ENCODE measurements at places on chromosomes 3 and 15.

- DNase-seq: no peak
Measured at GRCh38 chr3:7710284-7710683, 791.3 kb upstream of the LMCD1 start.

DNA sequence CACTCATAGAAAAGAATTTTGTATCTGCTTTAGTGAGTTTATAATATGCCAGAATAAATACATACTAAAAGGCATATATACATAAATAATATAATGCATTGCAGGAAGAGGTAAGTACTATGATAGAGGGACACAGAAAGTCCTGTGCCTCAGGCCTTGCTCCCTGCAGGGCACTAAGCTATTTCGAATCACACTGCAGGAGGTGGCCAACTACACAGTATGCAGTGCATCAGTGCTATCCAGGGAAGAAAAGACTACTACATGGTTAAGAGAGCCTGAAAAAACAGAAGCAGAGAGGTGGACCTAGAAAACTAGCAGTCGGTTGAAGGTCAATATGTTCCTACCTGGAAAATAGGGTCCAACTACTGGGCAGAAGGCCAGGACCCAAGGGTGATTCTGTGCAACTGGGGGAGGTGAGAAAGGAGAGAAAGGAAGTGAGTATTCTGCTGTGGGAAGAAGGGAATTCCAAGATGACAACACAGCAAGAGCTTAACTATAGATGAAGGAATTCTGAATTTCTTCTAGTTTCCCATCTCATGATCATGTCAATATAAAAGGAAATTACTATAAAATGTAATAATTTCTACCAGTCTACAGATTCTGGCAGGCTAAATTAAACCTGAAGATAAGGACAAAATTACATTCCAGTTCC lies 218.0 kb downstream of the ZBTB20 start:
- no peak for DNase-seq

DNA sequence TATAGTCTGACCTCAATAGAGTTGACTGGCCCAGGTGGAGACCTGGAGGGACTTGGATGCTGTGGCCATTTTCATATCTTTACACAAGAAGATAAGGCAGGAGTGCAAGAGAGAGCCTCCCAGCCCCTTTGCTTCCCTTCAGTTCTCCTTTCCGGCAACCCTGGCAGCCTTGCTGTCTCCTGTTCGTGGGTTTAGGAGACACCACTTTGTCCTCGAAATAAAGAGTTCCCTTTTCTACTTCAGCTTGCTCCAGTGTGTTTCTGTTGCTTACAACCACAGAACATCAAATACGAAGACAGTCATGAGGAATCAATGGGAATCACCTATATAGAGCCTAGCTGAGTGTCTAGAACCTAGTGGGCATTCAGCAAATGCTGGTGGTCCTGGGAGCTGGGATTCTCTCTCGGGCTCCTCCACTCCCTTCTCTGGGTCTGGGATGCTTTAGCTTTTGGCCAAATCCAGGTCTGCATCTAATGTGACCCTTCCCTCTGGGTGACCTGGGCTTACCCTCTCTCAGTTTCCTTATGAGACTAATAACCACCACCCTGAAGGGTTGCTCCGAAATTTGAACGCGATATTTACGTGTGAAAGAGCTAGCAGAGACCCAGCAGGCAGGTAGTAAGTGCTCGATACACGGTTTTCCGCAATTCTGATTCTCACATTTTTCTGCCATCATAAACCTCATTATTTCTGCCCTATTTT lies 44.5 kb downstream of the PCSK6 start:
- DNase-seq: no peak

DNA sequence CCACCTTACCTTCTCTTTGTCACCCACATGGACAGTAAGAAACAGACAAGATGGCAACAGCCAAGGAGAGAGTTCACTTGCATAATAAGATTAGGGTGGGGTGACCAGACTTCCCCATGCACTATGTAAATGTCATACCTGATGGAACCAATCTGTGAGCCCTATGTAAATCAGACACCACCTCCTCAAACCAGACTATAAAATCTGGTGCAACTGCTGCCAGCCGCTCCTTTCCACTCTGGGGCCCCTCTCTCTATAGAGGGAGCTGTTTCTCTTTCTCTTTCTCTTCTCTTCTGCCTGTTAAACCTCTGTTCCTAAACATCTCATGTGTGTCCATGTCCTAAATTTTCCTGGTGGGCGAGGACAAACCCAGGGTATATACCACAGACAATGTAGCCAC lies 405.5 kb upstream of the CNTN4 start:
- no peak for DNase-seq

DNA sequence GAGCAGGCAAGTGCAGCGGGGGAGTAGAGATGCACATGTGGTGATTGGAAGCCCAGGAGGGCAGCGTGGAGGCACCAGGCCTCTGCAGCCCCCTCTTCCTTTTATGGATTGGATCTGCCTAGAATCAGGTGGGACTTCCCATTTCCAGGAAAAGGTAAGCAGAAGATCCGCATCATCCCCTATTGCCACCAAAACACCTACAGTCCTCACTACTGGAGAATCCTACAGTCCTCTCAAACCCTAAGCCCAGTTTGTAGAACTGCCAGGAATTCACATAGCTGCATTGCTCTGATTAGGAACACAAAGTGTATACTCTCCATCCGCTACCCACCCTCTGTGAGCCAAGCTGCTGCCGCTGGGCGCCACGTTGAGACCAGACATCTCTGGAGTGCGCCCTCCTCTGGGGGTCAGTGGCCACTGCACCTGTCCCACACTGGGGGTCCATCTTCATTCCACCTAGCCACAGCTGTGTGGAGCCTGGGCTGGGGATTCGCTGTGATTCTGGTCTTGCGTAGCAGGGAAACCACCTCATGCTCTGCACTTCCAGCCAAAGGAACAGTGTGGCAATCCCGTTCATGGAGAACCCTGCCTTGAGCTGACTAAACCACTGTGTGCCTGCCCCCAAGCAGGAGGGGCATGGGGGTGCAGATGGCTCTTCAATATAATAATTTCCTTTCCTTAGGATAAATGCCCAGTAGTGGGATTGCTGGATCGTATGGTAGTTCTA lies 88.9 kb upstream of the PTX3 start:
- no peak for DNase-seq

DNA sequence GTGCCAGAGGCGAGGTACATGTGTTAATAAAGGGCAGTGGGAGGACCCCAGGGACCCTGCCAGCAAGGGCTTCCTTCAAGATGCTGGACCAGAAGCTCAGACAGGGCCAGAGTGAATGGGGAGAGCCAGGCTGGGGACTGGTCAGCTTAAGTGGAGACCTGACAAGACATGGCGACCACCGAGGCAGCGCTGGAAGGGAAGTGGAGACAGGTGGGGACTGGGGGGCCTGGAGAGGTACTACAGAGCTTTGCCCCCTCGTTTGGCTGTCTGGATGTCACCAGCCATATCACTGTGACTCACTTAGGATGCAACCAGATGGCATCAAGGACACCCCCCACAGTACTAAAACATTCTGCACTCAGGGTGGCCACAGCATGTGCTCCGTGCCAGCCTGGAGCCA lies 97.9 kb downstream of the ADCY5 start:
- no peak for DNase-seq

GRCh38 chr3:170205302-170205701 lies 16.9 kb upstream of the PRKCI start:
- no peak for DNase-seq

DNA sequence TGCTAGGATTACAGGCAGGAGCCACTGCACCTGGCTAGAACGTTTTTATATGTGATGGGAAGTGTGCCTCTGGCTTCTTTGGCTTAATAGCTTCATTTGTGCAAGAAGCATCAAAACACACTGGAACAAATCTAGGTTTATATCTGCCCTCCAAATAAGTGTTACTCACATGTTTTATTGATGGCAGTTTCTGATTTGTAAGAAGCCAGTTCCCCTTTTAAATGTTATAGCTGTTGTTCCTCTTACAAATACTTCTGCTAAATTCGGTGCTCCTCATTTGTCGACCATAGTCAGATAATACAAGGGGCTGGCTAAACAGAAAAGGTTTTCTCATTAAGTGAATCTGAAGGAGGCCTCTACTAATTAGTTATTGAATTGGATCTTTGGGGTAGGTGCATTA lies 307.1 kb upstream of the SEMA6D start:
- no peak for DNase-seq

DNA sequence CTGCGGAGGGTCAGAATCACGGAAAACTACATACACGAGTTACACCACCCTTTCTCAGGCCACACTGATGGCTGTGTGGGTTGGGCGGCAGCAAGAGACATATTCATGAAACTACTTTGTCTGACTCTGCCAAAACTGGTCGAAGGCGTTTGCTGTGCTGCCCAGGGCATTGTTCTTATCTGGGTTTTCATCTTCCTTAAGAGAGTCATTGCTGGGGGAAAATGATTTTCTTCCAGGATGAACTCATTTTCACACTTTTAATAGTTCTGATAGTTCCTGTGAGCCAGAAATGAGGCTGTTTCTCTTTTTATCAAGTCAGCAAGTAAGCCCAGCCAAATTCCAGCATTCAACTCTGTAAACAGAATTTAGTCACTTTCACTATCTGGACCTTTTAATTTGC lies 47.6 kb downstream of the TRIM71 start:
- no peak for DNase-seq

DNA sequence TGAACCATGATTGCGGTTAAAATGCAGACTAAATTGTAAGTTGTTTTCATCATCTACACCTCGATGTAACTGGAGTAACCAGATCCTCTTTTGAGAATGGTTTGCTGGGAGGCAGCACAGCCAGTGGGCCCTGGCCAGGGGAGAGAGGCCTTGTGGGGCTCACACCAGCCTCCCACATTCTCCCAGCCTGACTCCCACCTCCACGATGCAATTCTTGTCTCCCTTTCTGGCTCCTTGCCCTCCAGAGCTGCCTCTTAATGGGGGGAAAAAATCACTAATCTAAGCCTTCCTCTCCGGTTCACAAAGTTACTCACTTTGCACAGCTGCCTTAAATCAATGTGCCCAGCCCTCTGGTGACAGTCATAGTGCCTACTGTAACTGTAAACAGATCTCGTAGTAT lies 17.9 kb upstream of the PAQR5 start:
- DNase-seq: no peak

GRCh38 chr15:49813625-49814024 lies 192.8 kb downstream of the DTWD1 start:
- DNase-seq: no peak

DNA sequence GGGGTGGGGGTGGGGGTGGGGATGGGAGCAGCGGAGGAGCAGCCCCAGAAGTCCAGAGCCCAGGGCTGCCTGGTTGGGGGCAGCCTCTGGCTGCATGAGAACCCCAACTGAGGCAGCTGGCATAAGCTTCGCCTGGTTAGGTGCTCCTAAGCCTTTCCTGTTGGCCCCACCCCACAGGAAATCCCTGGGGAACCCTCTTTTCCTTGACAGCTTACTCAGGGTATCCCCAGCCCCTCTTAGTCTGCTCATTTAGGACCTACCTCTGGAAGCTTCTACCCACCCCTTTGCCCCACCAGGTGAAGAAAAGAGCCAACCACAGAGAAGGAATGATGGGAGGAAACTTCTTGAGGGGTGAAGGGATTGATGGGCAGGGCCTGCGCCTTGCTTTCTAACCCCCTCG lies 53.4 kb downstream of the IL20RB start:
- no peak for DNase-seq
